IMR-90 (cell line): ENCODE measurements at places on chromosomes 12 and 14. TPM values are rescaled to one million over a fixed set of nuclear protein-coding genes. Genes with fewer than 3 reads are reported as not detected.
A peak's percentile ranks its signal among the peaks of the same experiment; 100 is the strongest.

The PACS2 gene
- total RNA-seq = 15.3 and 15.6 TPM in 2 replicates

The SLC39A5 gene
- not detected in 2 replicates for total RNA-seq

The TSPAN8 gene
- total RNA-seq = not detected in 2 replicates

The MLXIP gene
- 2.7 and 3.1 TPM in 2 replicates for total RNA-seq

DNA sequence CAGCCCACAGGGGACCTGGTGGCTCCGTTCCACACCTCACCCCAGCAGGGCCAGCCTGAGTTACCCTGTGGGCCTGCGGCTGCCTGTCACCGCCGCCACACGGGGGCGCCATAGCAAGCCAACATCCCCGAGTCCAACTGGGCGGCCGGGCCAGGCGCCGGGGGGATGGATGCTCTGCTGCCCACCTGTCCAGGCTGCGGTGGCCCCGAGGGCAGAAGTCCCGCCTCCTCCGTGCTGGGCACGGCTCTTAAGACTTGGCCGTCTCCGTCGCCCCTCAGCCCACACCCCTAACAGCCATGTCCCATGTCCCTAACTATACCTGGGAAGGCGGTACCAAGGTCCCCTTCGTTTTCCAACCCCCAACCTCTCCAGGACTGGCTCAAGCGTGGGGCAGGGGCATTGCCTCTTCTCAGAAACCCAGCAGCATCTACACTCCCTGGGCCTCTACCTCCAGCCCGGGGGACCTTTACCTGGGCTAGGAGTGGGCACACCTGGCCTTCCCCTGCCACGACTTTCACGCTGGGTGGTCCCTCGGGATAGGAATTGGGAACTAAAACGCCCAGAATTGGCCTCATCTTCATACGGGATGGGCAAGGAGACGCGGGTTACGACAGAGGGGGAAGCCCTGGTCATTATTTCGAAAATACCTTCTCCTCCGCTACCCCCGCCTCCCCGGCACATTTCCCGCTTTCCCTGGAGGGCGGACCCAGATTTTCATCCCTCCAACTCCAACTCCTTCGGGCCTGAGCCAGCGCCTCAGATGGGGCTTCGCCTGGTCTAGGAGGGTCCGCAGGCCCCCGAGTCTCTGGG, 1.1 kb upstream of the CYP46A1 start:
- peak; percentile 48 for DNase-seq

- DNase-seq = no peak
These were observed 404.9 kb downstream of the FLRT2 start for GRCh38 chr14:85934886-85935254.

DNA sequence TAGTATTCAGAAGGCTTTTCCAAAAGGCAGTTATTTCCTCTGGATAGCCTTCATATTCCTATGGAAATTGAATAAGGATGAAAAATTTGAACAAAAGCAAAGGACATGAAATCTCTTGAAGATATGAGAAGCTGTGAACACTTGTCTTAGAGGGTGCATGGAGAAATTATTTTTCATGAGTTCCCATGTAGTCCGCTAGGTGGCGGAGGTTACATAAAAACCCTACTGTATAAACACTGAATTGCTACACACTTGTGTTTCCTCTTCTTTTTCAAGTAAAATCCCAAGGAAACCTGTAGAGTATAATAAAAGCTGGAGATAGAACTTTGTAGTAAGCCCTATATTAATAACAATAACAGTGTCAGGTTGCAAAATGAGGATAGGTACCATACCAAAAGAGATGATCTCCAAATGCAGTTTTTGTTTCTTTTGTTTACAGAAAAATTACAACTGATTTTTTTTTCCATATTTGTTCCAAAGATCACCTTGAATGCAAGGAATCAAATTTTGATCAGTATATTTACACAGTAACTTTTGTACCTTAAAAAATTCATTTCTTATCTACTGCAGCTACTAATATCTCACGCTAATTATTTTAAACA, 37.8 kb upstream of the OR4E1 start:
- DNase-seq = peak; percentile 53

- DNase-seq = no peak
These were observed 357.4 kb downstream of the C12orf50 start for GRCh38 chr12:87671757-87672156.

DNA sequence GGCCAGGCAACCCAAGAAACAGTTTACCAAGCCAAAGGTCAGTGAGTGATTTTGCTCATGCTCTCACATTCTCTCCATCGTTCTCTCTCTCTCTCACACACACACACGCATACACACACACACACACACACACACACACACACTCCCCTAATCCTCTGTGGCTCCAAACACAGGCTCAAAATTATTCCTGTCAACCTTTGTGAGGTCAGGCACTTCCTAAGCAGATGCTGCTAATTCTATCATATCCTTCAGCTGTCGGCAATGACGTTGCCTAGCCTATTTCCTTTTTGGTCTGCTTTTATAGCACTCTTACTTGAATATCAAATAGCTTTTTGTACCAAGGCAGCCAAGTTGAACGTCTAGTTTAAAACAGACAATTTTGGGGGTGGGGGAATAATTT, 98.9 kb upstream of the EGLN3 start:
- no peak for DNase-seq

DNA sequence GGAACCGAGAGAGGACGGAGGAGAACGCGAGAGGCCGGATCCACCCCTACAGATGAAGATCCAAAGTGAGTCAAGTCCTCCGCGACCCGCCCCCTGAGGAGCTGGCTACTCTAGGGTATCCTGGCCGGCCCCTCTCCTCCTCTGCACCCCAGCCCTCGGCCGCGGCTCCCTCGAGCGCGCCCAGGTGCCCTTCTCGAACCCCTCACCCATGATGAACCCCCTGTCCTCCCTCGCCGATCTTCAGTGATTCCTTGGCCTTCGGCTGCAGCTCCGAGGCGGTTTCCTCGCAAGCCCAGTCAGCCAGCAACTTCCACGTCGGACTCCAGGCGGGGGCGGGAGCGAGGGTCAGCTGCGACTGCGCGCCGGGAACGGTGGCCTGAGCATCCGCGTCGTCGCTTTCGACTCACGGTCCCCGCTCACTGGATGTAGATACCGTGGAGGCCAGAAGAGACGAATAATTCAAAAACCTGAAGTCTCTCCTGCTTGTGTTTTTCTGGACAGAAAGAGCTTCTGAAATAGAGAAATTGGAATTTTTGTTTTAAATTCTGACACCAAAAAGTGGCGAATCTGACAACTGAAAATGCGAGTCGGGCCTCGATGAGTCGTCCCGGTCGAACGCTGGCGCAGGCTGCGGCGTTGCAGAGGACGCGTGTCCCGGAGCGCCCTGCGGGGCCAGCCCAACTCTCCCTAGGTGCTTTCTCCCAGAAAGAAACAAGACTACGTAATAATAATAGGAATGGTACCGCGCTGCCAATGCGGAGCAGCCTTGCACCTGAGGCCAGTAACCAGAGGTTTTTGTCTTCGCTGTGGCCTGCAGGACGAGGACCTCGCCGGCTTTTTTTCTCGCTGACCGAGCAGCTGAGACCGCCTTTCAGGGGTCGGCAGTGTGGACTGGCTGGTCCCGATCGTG, at the start of gene ARL1:
TSS of gene ARL1 (minus strand) at position 337 of the 910 bp plus-strand sequence. CDS start at position 210, 127 bp downstream.
- peak; percentile 89 for DNase-seq

DNA sequence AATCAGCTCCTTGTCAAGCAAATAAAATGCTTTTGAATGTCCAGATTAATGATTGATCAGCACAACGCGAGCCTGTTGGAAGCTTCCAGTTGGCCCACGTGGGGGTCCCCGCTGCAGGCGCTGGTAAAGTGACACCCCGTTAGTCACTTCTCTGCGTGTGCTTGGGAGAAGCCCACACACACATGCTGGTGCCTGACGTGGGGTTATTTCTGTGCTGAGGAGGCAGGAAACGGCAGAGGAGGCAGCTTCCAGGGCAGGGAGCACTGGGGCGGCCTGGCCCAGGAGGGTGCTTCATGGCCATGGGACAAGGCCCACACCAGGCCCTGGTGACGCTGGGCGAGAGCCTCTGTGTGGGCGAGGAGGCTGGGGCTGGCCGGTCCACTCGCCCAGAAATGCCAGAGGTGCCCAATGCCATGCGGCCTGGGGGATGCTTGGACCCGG, 101.5 kb downstream of the KIF26A start:
- DNase-seq = no peak

DNA sequence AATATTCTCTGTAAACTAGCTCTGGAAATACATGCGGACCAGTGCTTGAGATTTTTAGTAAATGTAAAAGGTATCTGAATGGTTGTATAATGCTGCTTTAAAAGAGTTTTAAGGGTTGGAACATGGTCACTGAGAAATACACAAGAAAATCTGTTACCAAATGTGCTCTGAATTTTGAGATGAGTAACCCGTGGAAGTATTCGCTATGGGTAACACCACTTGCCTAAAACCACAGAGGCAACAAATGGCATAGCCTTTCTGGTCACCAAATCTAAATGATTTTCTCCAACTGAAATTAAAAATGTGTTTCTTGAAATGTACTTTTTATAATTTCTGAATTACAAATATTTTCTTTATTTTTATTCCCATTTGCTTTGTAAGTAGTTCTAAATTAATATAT, 745.7 kb downstream of the DIO2 start:
- peak; percentile 8 for DNase-seq

DNA sequence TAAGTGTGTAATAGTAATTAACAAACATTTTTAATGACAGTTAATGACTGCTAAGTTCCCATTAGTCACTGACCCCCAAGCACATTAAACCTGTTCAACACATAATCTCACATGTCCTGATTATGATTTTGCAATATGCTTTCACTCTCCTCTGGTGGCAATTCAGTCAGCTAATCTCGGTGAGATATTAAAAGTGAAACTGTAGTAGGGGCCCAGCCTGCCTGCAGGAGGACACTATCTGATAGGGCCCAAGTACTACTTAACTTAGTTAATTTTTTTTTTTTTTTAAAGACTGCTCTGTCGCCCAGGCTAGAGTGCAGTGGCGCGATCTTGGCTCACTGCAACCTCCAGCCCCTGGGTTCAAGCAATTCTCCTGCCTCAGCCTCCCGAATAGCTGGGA, 48.8 kb downstream of the CIT start:
- no peak for DNase-seq

GRCh38 chr12:22266101-22266500, 68.4 kb downstream of the ST8SIA1 start:
- DNase-seq = peak; percentile 17

DNA sequence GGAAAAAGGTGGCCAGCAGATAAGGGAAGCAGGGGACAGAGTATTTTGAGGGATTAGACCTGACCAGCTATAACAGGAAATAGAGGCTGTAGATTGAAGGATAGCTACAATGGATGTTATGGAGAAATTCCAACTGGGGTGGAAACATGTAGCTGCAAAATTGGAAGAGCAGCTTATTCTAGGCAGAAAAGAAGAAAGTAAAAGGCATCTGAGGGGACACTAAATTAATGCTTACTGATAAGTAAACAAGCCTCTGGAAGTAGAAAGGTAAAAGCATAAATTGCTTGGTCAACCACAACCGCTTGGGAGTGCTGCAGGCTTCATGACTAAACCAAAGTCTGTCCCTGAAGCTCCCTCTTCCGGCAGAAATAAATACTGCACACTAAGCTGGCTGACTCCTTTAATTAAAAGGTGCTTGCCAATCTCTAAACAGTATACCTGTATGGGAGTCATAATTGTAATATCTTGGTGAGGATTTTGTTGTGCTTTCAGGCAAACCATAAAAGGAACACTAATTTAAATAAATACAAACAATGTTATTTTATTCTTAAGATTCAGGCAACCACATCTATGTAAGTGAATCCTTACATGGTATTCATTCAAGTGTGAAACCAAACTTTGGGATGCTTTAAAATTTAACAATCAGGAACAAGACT, 7.7 kb downstream of the UBC start:
- peak; percentile 90 for DNase-seq

- no peak for DNase-seq
These were observed 202.7 kb upstream of the PRICKLE1 start for GRCh38 chr12:42792265-42792664.

DNA sequence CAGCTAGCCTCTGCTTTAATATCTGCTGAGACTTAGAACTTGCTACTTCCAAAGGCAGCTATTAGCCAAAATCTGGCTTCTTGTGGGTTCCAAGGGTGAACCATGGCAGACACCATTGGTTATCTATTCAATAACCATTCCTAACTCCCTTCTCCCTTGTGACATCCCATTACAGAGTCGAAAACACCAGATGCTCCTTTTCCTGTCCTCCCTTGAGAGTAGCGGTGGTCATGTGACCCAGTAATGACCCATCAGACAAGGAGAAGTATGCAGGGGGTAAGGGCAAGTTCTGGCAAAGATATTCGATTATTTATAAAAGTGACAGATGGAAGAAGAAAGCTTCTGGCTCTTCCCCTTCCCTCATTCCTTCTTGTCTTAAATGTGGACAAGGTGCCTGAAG, 20.1 kb downstream of the TGFB3 start:
- DNase-seq = no peak

DNA sequence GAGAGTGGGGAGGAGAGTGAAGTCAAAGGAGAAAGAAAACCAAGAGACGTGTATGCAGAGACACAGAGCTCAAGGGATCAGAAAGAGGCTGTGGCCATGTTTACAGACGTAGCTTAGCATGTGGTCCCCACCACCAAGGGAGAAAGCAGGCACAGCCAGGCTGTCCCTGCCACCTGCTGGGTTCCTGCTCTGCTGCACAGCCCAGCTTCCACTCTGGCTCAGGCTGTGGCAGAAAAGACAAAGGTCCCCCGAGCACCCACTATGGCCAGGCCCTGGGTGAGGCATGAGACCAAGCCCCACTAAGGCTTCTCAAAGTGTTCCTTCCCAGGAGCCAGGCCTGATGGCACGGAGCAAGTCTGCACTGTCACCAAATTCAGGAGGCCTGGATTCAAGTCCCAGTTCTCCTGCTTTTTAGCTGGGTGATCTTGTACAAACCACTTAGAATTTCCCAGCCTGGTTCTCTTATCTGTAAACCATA, 25.9 kb upstream of the COL2A1 start:
- no peak for DNase-seq

DNA sequence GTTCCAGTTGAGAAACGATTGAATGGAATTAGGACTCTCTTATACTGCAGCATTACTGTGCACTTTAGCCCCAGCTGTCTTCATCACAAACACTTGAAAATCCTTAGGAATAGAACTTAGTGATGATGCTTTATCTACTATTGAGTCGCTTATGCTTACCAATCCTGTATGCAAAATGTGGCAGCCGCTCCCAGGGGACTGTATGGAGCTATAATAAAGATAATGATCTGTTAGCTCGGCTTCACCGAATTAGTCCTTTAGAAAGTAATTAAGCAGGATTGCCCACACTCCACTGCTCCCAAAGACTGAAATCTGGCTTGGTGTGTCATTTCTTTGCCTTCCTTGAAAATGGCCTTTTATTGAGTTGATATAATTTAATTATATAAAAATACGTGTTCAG, 10.6 kb downstream of the EML1 start:
- DNase-seq = no peak

DNA sequence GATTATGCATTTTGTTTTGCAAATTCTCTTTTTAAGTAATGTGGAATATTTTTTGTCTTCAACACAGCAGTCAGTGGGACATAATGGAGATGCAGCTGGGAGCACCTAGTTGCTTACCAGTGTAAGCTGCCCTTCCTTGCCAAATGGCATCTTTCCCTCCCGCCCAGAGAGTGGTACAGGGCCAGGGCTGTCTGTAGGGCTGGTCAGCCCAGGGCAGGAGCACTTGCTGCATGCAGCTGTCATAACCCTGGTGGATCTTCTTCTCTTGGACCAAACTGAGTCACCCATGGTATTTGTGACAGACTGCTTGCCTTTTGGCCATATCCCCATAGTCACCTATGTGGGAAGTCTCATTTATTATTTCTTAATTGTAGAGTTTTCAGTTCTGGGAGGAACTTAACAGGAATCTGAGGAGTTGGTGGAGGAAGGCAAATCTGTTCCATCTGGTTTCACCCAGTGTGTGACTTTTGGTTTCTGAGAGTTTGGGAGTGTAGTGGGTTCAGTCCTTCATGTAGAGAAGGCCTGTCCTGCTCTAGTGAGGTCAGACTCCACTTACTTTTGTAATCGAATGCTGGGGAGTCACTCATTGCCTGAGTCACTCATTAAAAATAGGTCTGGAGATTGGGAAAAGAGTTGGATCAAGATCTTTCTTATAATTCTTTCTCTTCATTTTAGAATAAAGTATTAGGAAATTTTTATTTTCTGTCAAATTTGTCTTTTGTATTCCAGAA, 62.0 kb upstream of the ASPG start:
- DNase-seq = no peak
